Activated T-helper 17 cell treated with anti-CD3 and anti-CD28 coated beads, Interleukin-2, amount 50 U/mL, for 72 hours (primary cell): ENCODE measurements at places on chromosomes 4 and X. TPM values are rescaled to one million over a fixed set of nuclear protein-coding genes. Genes with fewer than 3 reads are reported as not detected.

IKBKG gene
- 26.1 TPM for total RNA-seq

GRCh38 chrX:78331708-78332107 is 4.3 kb upstream of the CYSLTR1 start:
- ATAC-seq: no peak

GRCh38 chrX:155406429-155406828 is 24.5 kb downstream of the F8A2 start:
- no peak for ATAC-seq

GRCh38 chr4:48368389-48368788 is 27.1 kb downstream of the SLAIN2 start:
- no peak for ATAC-seq

- no peak for ATAC-seq
These were observed 61.4 kb upstream of the ENPEP start for GRCh38 chr4:110414561-110414920.

ESX1 gene
- not detected for total RNA-seq

LPAR4 gene
- not detected for total RNA-seq

GRCh38 chr4:147182041-147182440 is 236.4 kb upstream of the TTC29 start:
- no peak for ATAC-seq

LDOC1 gene
- 10.8 TPM for total RNA-seq

TLL1 gene
- total RNA-seq: not detected

DNA sequence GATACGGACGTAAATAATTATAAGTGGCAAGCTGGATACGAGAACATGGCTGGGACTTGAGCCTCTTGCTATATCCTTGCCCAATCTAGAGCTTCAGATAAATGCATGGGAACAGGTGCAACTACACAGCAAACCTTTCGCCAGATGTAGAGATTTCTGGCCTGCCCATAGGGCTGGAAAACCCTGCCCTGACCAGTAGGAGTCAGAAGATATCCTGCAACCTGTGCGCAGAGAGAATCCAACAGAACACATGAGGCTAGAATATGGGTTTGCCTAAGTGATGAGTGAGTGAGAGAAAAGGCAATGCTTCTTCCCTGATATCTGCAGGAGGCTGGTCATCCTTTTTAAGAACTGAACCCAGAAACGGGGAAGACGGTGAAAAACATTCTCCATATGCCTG is 805.3 kb upstream of the TENM3 start:
- no peak for ATAC-seq

DNA sequence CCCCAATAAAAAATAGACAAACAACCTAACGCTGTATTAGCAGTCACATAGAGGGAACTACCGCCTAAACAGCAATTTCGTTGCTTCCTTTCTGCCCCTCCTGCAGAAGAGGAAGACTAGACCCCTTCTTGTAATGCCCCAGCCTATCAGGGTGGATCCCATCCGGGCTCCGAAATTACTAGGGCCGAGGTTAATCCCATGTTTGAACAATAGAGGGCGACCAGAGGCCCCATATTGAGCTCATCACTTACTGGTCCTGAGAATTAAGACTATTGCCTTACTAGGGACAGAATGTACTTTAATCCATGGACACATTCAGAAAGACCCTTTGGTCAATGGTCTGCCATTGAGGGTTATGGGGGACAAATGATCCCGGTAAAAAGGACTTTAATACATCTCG is 11.8 kb upstream of the ZNF630 start:
- ATAC-seq: peak; percentile 74

FGFBP1 gene
- total RNA-seq: not detected

SHROOM3 gene
- not detected for total RNA-seq

DNA sequence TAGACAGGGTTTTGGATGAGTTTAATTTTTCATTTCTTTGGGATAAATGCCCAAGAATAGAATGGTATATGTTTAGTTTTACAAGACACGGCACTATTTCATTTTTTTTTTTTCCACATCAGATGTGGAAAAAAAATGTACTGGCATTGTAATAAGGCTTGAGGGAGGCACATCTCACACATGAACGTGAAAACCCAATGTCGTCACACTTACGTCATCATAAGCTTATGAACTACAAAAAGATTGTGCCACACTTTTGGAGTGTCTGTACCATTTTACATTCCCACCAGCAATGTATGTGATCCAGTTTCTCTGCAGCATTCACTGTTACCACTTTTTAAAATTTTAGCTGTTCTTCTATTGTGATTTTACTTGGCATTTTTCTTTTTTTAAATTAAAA is 74.2 kb downstream of the TAF1 start:
- ATAC-seq: no peak

- ATAC-seq: no peak
These were observed 125.9 kb downstream of the MFAP3L start for GRCh38 chr4:169900241-169900845.

GRCh38 chr4:148225639-148226038 is 216.6 kb downstream of the NR3C2 start:
- no peak for ATAC-seq

GRCh38 chr4:157141976-157142375 is 66.0 kb downstream of the GLRB start:
- no peak for ATAC-seq

DNA sequence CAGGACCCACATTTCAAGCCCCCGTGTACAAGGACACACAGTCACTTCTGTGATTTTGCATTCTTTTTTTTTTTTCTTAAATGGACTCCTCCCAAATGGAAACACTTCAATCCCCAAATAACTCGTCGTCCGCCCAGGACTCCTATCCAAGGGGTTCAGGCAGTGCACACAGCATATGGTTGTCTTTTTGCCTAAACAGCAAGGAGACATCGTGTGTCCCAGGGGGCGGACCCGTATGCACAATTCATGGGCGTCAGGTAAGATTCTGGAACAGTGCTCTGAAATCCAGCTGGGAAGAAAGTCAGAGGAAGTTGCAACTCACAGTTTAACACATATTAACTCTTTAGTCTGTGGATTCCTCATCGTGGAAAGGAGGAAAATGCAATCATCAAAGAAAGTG is 231.3 kb downstream of the SHOX start:
- no peak for ATAC-seq

DNA sequence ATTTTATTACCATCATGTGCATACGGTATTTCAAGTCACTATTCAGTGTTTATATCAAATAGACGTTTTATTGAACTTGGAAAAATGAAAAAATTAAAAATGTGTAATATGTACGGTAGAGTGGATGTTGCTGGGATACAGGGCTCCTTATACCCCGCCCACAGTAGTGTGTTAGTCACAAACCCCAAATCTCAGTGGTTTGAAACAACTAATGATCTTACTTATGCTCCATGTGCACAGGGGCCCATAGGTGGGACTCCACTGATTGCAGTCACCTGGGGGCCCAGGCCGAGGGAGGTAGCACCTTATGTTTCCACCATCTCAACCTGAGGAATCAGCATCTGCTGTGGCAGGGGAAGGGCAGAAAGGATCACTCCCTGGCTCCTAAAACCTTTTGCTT is 18.1 kb downstream of the LSM6 start:
- ATAC-seq: peak; percentile 56

GRCh38 chr4:111512081-111512783 is 633.0 kb upstream of the FAM241A start:
- no peak for ATAC-seq

DNA sequence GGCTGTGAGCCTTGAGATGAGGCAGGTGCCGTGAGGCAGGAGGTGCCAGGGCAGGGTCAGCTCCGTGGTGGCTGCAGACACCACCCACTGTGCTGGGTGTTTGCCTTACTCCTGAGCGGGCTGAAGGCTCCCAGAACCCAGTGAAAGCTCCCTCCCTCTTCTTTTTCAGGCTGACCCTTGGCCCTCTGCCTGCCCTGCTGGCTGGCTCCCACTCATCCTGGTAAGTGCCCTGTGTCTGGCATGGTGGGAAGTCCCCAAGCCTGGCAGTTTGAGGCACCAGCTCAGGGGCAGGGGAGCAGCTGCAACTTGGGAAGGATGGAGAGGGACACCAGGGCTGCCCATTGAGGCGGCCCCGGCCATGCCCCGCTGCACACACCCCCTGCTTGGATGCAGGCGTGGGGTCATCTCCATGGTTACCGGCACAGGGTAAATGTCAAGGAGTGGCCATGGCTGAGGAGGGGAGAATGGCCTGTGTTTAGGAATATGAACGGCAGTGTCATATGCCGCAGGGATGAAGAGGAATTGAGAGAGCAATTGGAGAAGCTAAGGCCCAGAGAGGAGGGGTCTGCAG is 16.8 kb downstream of the SH3BP2 start:
- no peak for ATAC-seq

GRCh38 chr4:155787113-155787710 is 28.4 kb downstream of the GUCY1B1 start:
- no peak for ATAC-seq

GPRASP3 gene
- total RNA-seq: 3.1 TPM

DNA sequence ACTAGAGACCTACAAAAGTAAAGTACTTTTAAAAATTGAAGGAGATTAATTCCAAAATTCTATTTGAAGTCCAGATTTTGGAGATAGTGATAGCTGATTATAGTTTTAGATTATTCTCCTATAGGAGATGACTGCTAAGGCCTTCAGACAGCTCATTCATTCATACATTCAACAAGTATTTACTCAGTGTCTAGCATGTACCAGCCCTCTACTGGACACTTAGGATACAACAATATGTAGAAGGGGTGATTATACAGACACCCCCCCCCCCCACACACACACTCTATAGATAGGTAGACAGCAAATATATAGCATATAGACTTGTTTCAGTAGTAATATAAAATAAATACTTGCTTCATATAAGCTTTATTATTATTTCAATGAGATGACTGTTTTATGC is 60.4 kb upstream of the TAF9B start:
- ATAC-seq: peak; percentile 55

NDP gene
- total RNA-seq: not detected

- ATAC-seq: no peak
These were observed 391.2 kb downstream of the ANKRD50 start for GRCh38 chr4:124321364-124321763.

DNA sequence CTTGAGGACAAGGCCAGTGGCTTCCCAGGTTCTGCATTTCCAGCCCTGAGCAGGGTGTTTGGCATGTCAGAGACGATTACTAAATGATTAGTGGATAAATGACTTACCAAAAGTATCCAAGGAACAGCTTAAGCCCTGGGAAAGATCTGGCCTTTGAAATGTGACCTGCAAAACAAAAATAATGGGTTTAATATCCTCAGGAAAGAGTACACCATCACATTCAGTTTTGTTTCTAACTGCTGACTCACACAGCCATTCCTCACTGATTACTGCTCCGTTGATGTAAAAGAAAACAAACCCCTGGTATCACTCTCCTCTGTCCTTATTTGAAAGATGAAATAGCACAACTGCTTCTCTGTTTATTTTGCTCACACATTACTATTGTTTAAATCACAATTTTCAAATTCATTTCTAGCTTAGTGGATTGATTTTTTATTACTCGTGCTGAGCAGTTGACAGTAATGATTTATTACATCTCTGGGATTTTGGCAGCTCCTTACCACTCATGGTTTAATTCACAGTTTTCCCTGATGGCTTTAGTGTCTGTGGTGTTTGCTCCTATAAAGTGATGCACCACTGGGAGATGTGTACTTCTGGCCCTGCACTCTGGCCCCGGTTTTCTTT is 117.0 kb downstream of the CBLL2 start:
- no peak for ATAC-seq

DNA sequence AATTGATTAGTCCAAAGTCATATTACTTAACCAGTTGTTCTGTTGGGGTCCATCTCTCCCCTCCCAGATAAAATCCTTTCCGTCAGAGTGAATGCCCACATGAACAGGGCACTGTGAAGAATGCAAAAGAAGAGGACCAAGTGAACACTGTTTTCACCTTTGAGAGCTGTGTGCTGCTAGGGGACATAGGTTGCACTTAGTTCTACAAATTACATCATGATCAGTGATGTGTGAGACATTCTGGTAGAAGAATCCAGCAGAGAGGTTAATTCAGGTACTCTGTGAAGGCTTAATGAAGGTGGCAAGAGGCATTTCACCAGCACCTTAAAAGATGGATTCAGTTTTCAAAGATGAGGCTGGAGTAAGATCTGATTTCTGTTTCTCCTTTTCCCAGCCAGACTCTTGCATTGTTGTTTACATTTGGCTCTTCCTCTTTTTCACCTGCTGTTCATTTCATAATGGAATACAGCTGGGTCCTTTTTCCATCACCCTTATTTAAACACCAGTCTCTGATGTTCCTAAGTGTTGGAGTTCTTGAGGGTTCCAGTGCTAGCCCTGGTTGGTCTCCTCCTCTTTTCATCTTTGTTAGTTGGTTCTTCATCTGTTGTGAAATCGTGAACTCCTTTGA is 10.9 kb downstream of the GAB1 start:
- ATAC-seq: no peak
